Stimulated activated CD8-positive, alpha-beta memory T cell treated with anti-CD3 and anti-CD28 coated beads, Interleukin-4, amount 100 ng/mL, for 4 hours (primary cell): ENCODE measurements at places on chromosomes 4 and X.

GRCh38 chrX:9829308-9830267 lies 43.4 kb downstream of the SHROOM2 start:
- no peak for DNase-seq

GRCh38 chrX:1871887-1872286 lies 257.0 kb downstream of the ASMT start:
- no peak for DNase-seq

- DNase-seq, result no peak
These were observed 75.4 kb upstream of the PACRGL start for GRCh38 chr4:20624793-20625374.

DNA sequence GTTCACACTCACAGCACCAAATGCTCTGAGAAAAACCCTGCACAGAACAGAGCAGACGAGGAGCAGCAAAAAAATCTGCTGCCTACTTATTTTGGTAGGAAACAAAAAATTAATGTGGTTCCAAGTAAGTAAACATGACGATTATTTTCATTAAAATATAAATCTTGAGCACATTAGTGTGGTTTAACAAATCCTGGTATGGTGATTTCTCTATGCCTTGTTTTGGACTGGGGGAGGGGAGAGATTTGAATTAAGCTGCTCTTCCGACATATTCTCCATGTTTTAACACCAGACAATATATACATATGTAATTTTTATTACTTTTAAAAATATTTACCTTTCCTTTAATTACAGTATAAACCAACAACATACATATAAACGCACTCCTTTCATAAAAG lies 1.8 kb downstream of the CAMK2D start:
- no peak for DNase-seq

DNA sequence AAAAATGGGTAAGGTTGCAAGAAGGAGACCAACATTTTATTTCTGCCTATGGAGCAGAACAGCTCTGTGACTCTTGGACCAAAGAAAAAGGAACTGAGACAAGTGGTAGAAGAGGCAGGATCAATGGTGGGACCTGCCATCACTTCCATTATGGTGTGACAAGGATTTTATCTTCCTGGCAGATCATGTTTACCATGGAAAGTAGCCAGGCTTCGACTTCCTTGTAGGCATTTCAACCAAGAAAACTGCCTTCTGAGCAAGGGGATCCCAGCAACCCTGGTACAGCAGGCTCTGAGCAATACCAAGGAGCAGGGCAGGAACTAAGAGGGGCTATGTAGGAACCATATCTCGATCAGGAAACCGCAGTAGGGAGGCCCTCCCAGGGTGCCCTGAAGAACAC lies 317.4 kb downstream of the IQCM start:
- no peak for DNase-seq

DNA sequence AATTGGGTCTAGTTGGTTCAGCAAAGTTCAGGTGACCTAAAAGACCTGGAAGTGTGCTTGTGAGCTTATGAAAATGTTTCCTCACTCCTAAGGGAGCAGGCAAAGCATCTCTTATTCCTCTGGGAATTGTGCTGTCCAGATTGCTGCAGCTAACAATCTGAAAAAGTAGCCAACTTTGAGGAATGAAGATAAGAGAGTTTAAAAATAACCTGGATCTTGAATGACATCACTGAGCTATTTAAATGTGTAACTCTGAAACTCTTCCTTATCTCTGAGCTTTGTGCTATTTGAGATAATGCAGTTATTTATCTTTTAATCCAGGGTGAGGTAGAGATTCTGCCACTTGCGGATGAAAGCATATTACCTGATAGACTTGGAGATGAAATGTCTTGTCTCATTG lies 384.8 kb downstream of the PPP4R3C start:
- DNase-seq, result no peak

DNA sequence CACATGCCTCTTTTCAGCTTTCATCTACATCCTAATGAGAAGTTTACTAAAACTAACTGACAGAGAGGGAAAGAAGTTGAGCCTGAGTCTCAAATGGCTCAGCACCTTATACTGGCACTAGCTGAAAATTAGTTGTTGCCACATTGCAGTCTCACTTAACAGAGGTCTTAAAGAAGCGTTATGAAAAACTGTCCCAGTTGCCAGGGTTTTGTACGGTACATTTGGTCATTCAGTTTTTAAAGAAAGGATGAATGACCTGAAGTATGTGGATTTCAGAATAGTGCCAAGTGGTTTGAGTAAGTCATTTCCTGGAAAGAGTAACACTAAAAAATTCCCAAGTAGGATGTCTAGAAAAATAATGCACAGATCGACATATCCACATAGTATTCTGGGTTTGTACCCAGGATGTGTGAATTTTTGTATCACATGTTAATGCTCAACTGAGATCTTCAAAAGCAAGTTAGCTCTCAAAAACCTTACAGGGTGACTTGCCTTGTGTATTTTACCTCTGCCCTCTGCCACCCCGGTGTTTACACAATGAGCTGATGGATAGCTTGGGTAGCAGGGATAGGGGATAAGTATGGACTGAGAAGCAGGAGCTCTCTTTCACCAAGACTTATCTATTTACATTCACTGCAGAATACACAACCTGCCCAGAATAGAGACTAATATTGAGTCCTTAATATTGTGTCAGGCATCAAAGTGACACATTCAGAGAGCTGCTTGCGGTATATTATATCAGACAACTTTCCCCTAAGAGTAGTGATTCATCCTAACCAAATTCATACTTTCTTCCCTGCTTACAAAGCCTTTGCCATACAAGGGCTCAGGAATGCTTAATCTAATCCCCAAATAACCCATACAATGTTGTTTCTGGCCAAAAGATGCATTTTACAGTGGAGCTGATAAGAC lies 1075.7 kb upstream of the PABPC4L start:
- no peak for DNase-seq

GRCh38 chr4:41214825-41215146 lies 444 bp upstream of the APBB2 start:
- DNase-seq, result no peak

DNA sequence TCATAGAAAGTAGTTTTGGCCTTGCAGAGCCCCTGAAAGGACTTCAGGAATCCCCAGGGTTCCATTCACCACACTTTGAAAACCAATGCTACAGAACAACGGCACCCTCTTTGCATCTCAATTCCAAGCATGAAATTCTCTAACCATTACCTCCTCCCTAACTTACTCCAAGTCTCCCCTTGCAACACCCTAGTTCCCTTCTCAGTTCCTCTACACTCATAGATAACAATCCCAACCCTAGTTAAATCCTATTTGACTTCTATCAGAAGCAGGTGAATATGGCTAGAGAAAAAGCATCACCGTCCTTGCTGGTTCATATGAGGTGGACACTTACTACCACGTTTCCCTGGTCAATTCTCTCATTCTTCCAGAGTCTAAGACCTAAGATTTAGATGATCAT lies 2.4 kb downstream of the RCHY1 start:
- DNase-seq, result no peak

DNA sequence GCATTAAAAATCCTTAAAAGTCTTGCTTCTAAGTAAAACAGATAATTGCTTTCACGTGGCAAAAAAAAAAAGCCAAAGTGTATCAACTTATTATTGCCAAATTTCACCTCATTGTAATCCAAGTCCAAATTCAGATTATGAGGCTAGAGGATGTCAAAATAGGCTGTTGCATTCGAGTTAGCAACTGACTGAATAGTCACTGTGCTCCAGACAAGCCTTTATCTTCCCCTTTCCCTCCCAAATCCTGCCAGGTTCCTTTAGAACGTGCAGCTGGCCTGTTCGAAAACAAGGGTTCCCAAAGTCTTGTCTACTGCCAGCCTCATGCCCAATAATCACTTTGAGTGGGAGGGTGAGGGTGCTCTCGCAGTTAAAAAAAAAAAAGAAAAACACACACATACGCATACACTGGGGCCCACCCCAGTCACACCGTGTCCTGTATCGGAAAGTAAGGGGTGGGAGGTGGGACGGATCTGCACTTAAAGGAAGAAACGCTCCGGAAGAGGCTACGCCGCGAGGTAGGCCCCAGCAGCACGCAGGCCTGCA lies 603 bp downstream of the MAD2L1 start:
- no peak for DNase-seq
